ENCODE measurements at places on chromosomes 11 and 22.

DNA sequence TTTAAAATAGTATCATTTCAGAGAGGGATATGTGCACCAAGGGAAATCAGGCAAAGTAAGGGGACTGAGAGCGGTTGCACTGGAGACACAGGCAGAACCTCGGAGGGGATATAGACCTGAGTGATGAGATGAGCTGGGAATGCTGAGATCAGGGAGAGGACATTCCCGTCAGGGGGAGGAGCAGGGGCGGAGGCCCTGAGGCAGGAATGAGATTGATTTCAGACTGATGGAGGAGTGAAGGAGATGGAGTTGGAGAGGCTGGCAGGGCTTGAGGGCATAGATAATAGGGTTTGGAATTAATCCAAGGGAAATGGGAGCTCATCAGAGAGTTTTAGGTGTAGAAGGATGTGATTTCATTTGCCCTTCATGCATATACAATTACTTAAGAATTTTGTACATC, 13.2 kb downstream of the CD6 start:
- DNase-seq, result no peak

DNA sequence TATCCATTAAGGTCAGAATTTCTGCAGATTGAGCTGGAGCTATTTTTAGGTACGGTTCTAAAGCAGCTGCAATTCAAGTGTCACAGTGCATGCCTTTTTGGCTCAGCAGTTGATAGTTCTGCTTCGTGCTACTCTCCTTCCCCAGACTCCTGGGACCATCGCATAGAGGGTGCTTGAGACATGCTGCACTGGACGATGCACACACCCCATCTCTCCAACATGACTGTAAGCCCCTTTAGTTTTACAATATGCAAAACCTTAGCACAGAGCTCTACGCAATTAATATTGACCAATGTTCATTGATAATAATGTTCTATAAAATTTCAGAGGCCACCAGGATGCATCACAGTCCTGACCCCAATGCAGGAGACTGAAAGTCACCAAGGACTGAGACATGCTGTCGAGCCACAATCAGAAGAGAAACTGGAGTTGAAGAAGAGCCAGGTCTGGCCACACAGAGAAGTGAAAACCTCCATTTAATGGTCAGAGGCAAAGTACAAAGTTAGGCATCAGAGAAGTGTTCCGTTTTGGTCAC, 120.9 kb upstream of the ZC3H12C start:
- no peak for DNase-seq

DNA sequence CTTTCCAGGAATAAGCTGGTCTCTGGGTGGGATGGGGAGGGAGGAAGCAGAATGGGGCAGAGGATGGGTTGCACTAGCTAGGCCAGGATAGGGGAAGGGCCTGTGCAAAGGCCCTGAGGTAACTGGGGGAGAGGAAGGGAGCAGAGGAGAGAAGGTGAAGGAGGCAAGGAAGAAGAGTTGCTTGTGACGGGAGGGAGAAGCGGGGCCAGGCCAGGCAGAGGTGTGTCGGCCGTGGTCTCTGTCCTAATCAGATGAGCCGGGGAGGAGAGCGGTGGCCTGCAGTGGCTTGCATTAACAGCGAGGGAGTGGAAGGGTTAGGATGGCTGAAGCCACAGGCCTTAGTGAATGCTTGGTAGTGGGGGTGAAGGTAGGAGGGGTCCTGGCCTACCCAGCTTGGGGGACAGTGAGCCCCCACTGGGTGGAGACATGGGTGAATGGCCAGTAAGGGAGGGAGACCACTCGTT, 6.0 kb upstream of the DERL3 start:
- no peak for DNase-seq

DNA sequence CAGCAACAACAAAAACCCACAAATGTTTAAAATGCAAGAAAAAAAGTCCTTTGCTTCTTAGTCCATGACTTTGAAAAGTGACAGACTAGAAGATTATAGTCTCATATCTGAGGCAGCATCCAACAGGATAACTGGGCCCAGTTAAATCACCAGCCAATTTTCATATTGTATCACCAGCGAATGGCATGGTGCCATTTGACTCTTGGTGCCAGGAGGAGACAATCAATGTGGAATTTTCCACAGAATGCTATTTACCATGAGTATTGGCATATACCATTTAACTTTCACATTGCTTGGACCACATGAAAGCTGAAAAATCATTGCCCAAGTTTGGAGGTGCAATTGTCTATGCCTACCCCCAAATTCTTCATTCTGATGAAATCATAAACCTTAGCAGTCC, 255.5 kb downstream of the TENM4 start:
- DNase-seq, result no peak

GRCh38 chr22:26035523-26035922, 133.7 kb upstream of the SEZ6L start:
- no peak for DNase-seq

- no peak for DNase-seq
Observed at GRCh38 chr11:97961431-97961830, 1059.3 kb upstream of the CNTN5 start.

DNA sequence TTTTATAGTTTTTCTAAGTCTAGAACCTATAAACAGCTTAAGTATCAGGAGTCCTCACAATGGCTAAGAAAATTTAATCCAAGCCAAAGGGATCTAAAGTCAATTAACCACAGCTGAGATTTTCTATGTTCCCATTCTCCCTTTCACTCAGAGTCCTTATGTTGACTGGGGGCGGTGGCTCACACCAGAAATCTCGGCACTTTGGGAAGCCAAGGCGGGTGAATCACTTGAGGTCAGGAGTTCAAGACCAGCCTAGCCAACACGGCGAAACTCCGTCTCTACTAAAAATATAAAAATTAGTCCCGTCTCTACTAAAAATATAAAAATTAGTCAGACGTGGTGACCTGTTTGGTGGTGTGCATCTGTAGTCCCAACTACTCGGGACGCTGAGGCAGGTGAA, 6.9 kb downstream of the RDX start:
- no peak for DNase-seq

GRCh38 chr11:117423046-117423575, 95.5 kb downstream of the CEP164 start:
- no peak for DNase-seq

GRCh38 chr11:62402226-62402959, 16.4 kb upstream of the SCGB1A1 start:
- no peak for DNase-seq

DNA sequence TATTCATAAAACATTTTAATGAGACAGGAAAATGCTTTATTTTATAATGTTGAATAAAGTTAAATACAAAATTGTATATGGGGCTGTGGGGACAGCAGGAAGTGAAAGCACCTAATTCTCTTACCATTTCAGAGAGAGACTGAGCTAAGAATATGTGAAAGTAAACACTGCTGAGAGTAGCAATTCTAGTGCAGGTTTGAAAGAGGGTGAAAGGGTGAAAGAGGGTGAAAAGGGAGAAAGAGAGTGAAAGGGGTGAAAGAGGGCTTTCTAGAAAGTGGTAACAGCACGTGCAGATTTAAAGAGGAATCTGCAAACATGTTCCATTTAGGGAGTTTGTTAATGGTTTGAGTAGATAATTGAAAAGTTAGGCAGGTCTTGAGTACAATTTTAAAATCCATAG, 652.0 kb upstream of the CCDC90B start:
- DNase-seq, result no peak

DNA sequence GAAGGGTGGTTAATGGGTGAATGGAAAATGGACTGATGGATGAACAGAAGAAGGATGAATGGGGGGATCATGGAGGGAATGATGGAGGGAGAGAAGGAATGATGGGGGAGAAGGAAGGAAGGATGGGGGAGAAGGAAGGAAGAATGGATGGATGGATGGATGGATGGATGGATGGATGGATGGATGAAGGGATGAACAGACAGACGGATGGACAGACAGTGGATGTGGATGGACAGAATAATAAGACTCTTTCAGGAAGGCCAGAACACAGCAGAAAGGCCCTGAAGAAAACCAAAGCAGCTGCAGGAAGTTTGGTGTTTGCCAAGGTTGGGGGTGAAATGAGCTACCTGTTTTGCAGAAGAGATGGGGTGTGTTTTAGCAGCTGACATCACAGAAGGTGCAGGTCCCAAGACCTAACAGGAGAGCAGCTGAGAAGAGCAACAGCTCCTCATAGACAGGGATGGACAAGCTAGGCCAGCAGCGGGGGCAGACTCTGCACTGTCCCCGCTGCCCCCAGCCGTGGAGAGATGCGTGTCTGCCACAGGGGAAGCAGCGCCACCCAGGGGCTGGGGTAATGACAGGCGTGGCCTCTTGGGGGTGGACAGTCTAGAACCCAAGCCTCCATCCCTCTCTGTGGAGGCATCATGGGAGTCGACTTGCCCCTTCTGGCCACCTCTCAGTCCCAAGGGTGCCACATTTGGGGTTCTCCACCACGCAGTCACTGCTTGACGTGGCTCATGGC, 17.9 kb downstream of the C1QTNF6 start:
- no peak for DNase-seq

DNA sequence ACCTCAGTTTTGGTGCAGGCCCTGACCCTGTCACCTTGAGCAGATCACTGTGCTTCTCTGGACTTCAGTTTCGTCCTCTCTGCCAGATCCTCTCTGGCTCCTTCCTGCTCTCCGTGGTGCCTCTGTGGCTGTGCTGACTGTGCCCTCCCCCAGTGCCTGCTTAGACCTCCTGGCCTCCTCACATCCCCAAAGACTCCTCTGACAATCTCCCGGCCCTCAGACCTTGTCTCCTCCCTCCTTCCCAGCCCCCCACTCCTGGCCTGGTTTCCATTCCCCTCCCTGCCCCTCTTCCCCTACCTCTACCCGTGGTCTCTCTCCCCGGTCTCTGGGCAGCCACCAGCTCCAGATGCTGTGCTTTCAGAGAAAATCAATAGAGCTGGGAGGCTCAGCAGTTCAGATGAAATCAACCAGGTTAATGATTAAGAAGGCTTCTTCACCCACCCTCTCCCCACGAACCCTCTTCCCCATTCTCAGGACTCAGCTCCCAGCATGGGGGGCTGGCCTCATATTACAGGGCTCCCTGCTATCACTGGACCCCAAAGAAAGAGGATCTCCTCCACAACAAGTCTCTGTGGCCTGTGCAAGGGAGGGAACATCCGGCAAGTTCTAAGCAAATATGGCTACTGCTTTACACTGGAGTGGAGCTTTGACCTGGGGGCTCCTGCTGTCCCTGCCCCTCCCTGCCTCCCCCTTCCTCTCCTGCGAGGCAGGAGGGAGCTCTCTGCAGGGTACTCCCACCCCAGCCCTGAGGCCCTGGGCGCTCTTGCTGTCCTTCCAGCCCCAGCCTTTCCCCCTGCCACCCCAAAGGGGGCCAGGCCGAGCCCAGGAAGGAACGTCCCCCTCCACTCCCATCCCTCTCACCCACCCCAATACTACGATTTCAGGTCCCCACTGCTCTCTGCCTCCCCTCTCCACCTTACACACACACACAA, 8.5 kb downstream of the BACE1-AS start:
- DNase-seq, result no peak

DNA sequence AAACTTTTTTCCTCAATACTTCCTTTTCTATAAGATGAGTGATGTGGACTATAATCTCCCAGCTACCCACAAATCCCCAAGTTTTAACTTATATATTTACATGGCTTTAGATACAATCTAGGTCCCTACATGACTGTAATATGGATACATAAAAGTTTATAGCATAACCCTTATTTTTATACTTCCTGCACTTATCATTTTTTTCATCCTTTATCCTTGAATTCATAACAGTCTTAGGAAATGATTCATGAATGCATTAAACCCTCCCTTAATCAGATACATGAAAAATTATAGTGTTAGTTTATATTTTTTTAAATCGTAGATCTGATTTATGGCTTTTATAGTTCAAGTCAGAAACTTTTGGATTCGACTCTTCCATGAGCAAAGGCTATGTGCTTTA, 195.8 kb downstream of the MAML2 start:
- DNase-seq, result no peak

DNA sequence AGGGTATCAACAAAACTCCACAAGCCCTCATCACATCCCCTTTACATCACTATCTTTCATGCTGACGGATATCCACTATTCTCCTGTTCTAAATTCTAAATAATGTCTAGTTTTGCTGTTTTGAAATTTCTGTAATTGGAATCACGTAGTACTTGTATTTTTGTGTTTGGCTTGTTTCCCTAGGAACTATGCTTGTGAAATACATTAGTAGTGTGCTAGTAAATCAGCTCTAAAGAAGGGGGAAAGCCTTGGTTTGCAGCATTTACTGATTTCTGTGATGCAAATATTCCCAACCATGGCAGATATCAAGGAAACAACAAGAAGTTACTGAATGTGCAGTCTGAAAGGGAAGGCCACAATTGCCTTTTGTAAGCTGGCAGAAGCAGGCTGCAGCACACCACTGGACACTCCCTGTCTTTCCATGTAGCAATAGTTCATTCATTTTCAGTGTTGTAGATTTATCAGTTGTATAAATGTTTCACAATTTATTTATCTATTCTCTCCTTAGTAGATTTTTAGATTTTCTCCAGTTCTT, 4.7 kb upstream of the FOLH1 start:
- DNase-seq, result no peak

DNA sequence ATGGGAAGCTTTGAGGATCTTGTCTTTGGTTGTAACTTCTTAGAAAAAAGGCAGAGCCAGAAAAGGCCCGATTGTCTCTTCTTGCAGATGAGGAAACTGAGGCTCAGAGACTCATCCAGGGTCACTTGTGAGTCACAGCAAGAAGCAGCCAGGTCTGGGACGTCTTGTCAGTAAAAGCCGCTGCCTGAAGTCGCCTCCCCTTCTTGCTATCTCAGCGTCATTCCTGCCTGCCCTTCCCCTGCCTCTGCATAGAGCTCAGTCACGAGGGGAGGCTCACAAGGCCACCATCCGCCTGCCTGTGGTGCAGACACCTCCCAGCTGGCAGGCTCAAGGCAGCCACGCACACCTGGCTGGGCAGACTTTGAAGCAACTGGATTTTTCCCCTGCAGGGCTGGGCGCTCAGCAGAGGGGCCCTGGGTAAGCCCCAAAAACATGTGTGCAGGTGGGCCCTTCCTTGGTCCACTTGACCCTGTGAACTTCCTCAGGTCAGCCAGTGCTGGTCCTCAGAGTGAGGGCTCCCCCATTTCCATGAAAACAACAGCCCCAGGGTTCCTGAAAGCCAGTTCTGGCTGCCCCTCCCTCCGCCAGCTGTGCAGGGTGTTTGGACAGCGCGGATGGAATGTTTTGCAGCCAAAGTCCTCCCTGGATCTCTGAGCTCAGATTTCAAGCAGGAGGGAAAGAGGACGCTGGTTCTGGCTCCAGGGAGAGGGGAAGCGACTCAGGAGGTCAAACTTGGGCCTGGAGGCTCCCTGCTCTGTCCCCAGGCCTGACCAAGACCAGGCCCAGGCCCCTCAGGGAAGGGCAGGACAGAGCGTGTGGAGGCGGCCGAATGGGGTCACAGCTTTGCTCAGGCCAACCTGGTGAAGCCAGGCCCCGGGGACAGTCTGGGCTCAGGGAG, 6.0 kb upstream of the RAB3IL1 start:
- no peak for DNase-seq

DNA sequence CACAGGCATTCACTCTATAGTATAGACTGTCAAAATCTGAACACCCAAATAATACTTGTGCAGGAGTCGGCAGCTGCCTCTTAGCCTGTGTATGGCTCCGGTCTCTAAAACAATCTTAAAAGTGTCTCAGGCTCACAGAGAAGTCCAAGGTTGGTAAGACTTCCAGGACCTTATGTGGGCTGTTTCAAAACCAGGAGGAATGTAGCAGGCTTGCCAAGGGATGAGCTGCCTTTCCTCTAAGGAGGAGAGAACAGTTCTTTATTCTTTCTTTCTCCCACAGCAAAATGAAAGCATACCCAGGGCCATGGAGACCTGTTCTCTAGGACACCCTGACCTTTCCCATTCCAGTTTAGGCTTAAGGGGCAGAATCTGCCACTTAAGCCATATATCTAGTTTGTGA, 176.5 kb downstream of the TRPC6 start:
- no peak for DNase-seq

- DNase-seq, result no peak
Observed at GRCh38 chr22:19103880-19104821, 18.1 kb downstream of the DGCR2 start.

GRCh38 chr11:29184939-29185890, 831.6 kb downstream of the KCNA4 start:
- DNase-seq, result no peak

Data from stimulated activated naive CD4-positive, alpha-beta T cell (primary cell).